Lung (tissue), 17 donors: ENCODE measurements at places on chromosomes 5 and 9. TPM values are rescaled to one million over a fixed set of nuclear protein-coding genes. Genes with fewer than 3 reads are reported as not detected.

GRCh38 chr9:89702401-89702800 lies 97.6 kb downstream of the GADD45G start:
- DNase-seq: no peak

DNA sequence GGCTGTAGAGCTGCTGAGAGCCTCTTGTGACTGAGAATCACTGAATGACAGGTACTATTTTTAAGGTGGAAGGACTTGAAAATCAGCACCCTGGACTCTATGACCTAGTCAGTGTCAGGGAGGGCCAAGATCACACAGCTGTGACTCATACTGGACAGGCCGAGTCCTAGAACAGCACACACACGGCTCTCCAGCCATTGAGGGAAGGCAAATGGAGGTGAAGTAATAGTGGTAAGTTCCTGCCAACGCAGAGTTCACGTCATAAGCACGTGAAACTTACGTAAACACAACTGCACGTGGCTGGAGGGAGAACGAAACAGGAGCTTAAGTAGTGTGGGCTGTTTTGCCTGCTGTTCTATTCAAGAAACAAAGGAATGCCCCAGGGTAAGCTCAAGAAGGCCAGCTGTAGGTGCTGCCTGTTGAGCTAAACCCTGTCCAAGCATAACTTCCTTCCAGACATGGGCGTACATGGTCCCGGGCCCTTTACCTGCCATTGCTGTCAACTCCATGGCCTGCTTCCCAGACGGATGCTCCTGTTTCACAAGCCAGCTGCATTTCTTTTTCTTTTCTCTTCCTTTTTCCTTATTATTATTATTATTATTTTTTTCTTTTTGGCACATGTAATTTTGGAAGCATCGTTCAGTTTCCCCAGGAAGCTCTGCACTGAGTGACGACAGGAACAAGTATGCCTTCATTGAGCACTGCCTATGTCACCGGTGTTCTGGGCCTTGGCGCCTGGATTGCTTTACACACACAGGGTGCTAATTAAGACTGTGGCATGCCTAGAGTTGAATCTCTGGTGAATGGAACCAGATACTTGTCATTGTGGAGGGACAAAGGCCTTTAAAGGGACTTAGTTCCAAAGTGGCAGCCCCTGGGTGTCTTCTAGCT lies 10.2 kb upstream of the LCP2 start:
- DNase-seq: peak; percentile 61

The ELP1 gene
- polyA plus RNA-seq: 8.0 TPM

The MED22 gene
- 11.4 TPM for polyA plus RNA-seq

The NIM1K gene
- 3.1 TPM for polyA plus RNA-seq

The GADD45G gene
- 70.3 TPM for polyA plus RNA-seq

The C9orf43 gene
- polyA plus RNA-seq: 0.27 TPM

The IL9 gene
- not detected for polyA plus RNA-seq
